ENCODE measurements at places on chromosomes 12 and 14.

DNA sequence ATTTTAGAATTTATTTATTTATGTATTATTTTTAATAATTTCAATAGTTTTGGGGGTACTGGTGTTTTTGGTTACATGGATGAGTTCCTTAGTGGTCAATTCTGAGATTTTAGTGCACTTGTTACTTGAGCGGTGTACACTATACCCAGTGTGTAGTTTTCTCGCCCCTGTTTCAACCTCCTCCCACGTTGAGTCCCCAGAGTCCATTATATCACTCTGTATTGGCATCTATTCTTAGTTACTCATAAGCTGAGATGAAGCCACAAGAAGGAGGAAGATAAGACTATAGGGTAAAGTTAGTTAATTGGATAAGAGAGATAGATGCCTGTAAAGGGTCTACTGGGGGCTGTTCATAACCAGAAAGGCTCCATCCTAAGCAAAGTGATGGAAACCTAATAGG is 4.0 kb downstream of the C1S start:
- DNase-seq, result no peak

DNA sequence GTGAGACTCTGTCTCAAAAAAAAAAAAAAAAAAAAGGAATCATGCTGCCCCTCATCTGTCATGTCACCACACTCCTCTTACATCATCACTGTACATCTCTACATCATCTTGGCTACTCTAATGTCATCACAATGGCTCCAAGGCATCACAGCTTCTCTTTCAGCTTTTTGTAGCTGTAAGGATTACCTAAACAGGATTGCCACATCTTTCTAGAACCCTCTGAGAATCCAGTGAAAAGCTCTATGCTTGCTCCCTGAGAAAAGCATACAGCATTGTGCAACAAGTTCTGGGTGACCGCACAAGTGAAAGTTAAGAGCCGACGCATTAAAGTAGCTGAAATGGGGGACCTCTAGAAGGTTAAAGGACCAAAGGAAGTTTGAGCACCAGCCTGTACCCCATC is 272.5 kb downstream of the C12orf50 start:
- no peak for DNase-seq

DNA sequence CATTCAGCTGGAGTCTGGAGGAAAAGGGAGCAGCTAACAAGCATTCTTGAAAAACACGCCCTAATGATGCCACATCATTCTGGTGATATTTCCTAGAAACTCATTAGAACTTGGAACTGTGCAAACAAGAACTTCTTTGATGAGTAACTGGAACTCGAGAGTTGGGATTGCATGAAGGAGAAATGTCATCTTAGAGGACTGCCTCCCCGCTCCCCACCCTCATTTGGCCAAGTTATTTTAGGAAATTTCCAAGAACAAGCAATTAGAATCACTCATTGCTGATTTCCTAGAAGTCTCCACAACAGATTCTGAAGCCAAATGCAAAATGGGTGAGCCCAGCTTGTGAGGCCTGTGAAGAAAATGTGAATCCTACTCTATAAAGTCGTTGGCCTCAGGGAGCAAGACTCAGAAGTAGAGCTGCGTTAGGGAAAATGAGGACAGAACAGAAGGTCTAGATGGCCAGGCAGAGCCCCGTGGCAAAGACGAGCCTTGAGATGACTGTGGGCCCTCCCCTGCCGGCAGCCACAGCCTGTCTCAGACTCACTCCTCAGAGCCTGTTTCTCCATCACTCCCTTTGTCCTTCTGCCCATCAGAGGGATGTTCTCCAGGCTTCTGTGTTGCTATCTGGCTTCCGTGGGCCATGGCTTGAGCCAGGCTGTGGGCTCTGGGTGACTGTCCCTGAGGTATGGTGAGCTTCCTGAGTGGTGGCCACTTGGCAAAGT is 38.4 kb downstream of the RTL1 start:
- no peak for DNase-seq

GRCh38 chr12:104957719-104958000 is 430 bp downstream of the SLC41A2 start:
- DNase-seq, result no peak

DNA sequence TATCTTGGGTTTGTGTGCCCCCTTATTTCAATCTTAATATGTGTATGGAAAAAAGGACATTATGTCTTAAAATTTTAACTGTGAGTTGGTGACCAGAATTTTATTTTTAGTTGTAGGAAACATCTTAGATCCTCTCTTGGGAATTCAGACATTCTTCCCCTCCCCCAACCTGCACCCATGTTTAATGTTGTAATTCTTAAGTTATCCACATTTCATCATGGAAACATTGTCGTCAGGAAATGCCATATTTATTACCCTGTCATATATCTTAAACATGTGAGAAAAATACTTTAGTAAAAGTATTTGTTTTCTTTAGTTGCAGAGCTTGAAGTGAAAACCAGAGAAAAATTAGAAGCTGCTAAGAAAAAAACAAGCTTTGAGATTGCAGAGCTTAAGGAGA is 30.3 kb downstream of the YEATS4 start:
- DNase-seq, result no peak

DNA sequence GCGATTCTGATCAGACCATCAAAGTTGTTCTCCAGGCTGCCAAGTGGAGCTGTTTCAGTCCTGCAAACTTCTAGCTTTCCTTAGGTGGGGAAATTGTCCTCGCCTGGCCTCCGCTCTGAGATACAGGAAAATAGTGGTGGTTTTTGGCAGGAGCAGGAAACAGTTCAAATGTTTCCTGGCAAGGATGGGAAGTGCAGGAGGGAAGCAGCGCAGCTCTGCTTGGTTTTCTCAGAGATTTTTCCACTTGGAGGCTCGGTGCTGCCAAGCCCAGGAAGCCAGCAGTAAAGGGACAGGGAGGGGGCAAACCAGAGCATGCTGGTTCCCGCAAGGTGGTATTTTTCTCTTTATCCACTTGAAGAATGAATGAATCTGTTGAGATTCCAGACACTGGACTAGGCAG is 17.0 kb downstream of the TMEM63C start:
- DNase-seq, result no peak

DNA sequence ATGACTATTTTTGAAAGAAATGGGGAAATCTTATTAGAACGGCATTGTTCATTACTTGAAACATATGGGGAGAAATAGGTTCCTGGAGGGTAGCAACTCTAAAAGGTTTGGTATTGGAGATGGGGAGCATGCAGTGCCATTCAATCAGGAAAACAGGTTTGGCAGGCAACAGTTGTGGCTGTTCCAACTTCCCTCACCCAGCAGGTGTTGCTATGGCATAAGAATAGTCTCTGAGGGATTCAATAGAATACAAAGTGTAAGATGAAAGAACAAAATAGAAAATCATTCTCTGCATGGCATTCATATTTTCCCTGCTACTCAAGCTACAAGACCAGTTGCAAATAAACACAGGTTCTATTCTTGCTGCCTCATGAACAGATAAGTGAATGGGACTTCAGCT is 393.3 kb upstream of the RPL10L start:
- DNase-seq, result peak; percentile 51

DNA sequence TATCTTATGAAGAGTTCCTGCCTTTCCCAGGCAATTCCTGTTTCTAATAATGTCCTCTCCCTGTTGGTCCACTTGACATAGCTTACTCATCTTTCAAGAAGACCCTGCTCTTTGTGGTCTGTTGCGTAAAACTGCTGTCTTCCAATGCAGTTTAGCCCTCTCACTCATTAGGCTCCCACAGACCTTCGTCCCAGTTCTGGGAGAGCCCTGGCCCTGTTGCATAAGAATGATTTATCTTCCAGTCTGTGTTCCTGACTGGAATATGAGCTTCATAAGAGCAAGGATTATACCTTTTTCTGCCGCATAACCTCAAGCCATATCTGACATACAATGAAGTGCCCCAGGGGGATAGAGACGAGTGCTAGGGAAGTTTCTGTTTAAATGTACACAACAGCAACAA is 365.9 kb upstream of the NOVA1 start:
- no peak for DNase-seq
